Uterine smooth muscle cell (primary cell): ENCODE measurements at places on chromosomes 3 and 15. TPM values are rescaled to one million over a fixed set of nuclear protein-coding genes. Genes with fewer than 3 reads are reported as not detected.

PCOLCE2 gene
- 16.6 and 25.4 TPM in 2 replicates for total RNA-seq

DPPA2 gene
- not detected in 2 replicates for total RNA-seq

TGM4 gene
- not detected in 2 replicates for total RNA-seq

SCN11A gene
- under 0.01 and 0.11 TPM in 2 replicates for total RNA-seq

LMAN1L gene
- total RNA-seq = 0.11 TPM in 1 of 2 replicates, not detected in the other

DCBLD2 gene
- 311 and 463 TPM in 2 replicates for total RNA-seq

MAP6D1 gene
- total RNA-seq = 1.2 and 2.5 TPM in 2 replicates

ZPLD1 gene
- total RNA-seq = 0.62 TPM in 1 of 2 replicates, not detected in the other

ROBO2 gene
- total RNA-seq = 0.37 and 0.55 TPM in 2 replicates

MEX3B gene
- 2.2 and 6.4 TPM in 2 replicates for total RNA-seq

PLA2G4E gene
- not detected in 2 replicates for total RNA-seq

NANOGP8 gene
- not detected in 2 replicates for total RNA-seq

SMCO1 gene
- not detected in 2 replicates for total RNA-seq

MESP1 gene
- 0.44 and 1.1 TPM in 2 replicates for total RNA-seq

GATA2 gene
- total RNA-seq = 5.6 and 12.2 TPM in 2 replicates

MOBP gene
- under 0.01 TPM in 2 replicates for total RNA-seq

SYNPR gene
- total RNA-seq = not detected in 2 replicates

SCAPER gene
- total RNA-seq = 7.7 and 9.6 TPM in 2 replicates

CHRM5 gene
- total RNA-seq = 0.75 TPM in 1 of 2 replicates, not detected in the other

RARRES1 gene
- total RNA-seq = 26.2 and 30.5 TPM in 2 replicates

FBN1 gene
- 481 and 802 TPM in 2 replicates for total RNA-seq

ACAD11 gene
- total RNA-seq = 54.6 and 68.4 TPM in 2 replicates

FAM227B gene
- 2.7 and 5.5 TPM in 2 replicates for total RNA-seq

CCRL2 gene
- 0.62 and 1.5 TPM in 2 replicates for total RNA-seq

ARPC4 gene
- total RNA-seq = 196 and 267 TPM in 2 replicates

DNAH12 gene
- total RNA-seq = under 0.01 and 0.12 TPM in 2 replicates

THAP10 gene
- 2.0 and 4.6 TPM in 2 replicates for total RNA-seq

ENTPD3 gene
- not detected in 2 replicates for total RNA-seq

GOLGA6L7 gene
- not detected in 2 replicates for total RNA-seq

BHLHE40 gene
- 15.9 and 21.5 TPM in 2 replicates for total RNA-seq

GJD2 gene
- not detected in 2 replicates for total RNA-seq

HLTF gene
- total RNA-seq = 58.2 and 74.6 TPM in 2 replicates

CLDN16 gene
- 0.12 TPM in 1 of 2 replicates, not detected in the other for total RNA-seq

ROPN1 gene
- total RNA-seq = not detected in 2 replicates

NPRL2 gene
- 23.8 and 27.6 TPM in 2 replicates for total RNA-seq

OR5H14 gene
- total RNA-seq = not detected in 2 replicates

EFCC1 gene
- not detected in 2 replicates for total RNA-seq

MESP2 gene
- 0.55 and 0.75 TPM in 2 replicates for total RNA-seq

PYGO1 gene
- 5.9 and 10.6 TPM in 2 replicates for total RNA-seq

NPAP1 gene
- not detected in 2 replicates for total RNA-seq

TNIK gene
- 20.4 and 23.7 TPM in 2 replicates for total RNA-seq

STOML1 gene
- 20.4 and 21.9 TPM in 2 replicates for total RNA-seq

TMEM212 gene
- total RNA-seq = 0.11 TPM in 1 of 2 replicates, not detected in the other

SPESP1 gene
- total RNA-seq = 1.2 and 3.2 TPM in 2 replicates

CDV3 gene
- 177 and 192 TPM in 2 replicates for total RNA-seq

PXYLP1 gene
- 5.0 and 5.1 TPM in 2 replicates for total RNA-seq

GOLGA8G gene
- not detected in 2 replicates for total RNA-seq
